Spleen (tissue), 13 donors: ENCODE measurements at places on chromosomes 3 and 15. TPM values are rescaled to one million over a fixed set of nuclear protein-coding genes. Genes with fewer than 3 reads are reported as not detected.
A peak's percentile ranks its signal among the peaks of the same experiment; 100 is the strongest.

ADAMTS17 gene
- polyA plus RNA-seq = 0.21 TPM

UACA gene
- 62.9 TPM for polyA plus RNA-seq

CYP1A1 gene
- polyA plus RNA-seq = 0.04 TPM

CCK gene
- not detected for polyA plus RNA-seq

STARD5 gene
- 10.4 TPM for polyA plus RNA-seq

PLSCR2 gene
- polyA plus RNA-seq = not detected

C3orf85 gene
- polyA plus RNA-seq = not detected

CCR9 gene
- 1.3 TPM for polyA plus RNA-seq

GOLGA6B gene
- not detected for polyA plus RNA-seq

FRMD4B gene
- 9.8 TPM for polyA plus RNA-seq

DNA sequence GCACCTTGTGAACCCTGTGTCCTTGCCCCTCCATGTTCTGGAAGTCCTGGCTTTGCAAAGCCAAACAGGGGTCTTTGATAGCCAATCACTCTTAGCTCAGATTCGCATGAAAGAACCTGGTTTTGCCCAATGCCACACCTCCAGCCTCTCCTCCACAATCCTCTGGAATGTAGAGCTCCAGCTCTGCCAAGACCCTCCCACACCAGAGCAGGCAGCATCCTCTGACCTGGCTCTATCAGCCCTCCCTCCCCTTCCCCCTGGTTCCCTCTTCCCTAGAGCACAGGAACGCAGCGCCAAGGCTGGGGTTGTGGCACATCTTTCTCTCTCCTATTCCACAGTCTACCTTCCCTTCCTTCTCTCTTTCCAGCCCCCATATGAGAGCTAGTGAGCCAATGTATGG is 133.3 kb downstream of the RPLP1 start:
- no peaks in the 10 kb centered on the region for H3K36me3 ChIP-seq
- no peak for DNase-seq
- no peak overlapping the region for H3K27ac ChIP-seq
- peaks cover 14% of the 10 kb centered on the region for H3K4me1 ChIP-seq
- H3K4me3 ChIP-seq = no peak overlapping the region

GRCh38 chr15:63928185-63928842 is 94.6 kb upstream of the HERC1 start:
- peaks cover 6% of the 10 kb centered on the region for H3K36me3 ChIP-seq
- H3K27ac ChIP-seq = peak overlapping the region; percentile 22
- peaks cover 5% of the 10 kb centered on the region for H3K4me1 ChIP-seq
- H3K4me3 ChIP-seq = no peak overlapping the region
- DNase-seq = no peak

- H3K4me3 ChIP-seq = no peak overlapping the region
- H3K4me1 ChIP-seq = peaks cover 28% of the 10 kb centered on the region
- H3K27ac ChIP-seq = peak overlapping the region; percentile 6
- DNase-seq = no peak
- H3K27me3 ChIP-seq = no peaks in the 10 kb centered on the region
- H3K36me3 ChIP-seq = no peaks in the 10 kb centered on the region
These were observed 87.7 kb upstream of the RASGRP1 start for GRCh38 chr15:38652183-38652794.

GRCh38 chr15:88982304-88982945 is 69.2 kb upstream of the MFGE8 start:
- no peak overlapping the region for H3K27ac ChIP-seq
- DNase-seq = no peak
- peaks cover 17% of the 10 kb centered on the region for H3K4me1 ChIP-seq
- no peaks in the 10 kb centered on the region for H3K36me3 ChIP-seq

- no peak overlapping the region for H3K4me3 ChIP-seq
- H3K27me3 ChIP-seq = no peaks in the 10 kb centered on the region
- DNase-seq = no peak
- no peaks in the 10 kb centered on the region for H3K36me3 ChIP-seq
These were observed 4.6 kb downstream of the TADA3 start for GRCh38 chr3:9787714-9788113.

DNA sequence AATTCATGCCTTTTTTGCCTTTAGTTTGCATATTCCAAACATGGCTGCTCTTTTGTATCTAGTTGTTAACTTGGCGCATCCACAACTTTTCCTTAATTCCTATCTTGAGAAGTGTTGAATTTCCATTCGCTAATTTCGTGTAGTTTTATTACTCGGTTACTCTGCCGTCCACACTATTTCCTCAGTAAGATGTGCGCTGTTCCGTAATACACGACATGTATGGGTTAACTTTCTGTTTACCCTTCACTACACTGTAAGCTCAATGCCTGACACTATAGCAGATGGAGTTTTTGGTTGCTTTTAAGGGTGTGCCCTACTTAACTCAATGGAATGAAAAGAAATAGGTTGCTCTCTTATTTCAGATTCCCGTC is 724 bp downstream of the RPSA start:
- peaks cover 37% of the 10 kb centered on the region for H3K36me3 ChIP-seq
- H3K4me1 ChIP-seq = peaks cover 47% of the 10 kb centered on the region
- DNase-seq = no peak

- H3K27me3 ChIP-seq = no peaks in the 10 kb centered on the region
- no peak overlapping the region for H3K27ac ChIP-seq
- peak; percentile 55 for DNase-seq
- peaks cover 57% of the 10 kb centered on the region for H3K4me1 ChIP-seq
- H3K4me3 ChIP-seq = no peak overlapping the region
These were observed 17.7 kb downstream of the TTC21A start for GRCh38 chr3:39124876-39125840.

- H3K27ac ChIP-seq = no peak overlapping the region
- H3K27me3 ChIP-seq = no peaks in the 10 kb centered on the region
- H3K36me3 ChIP-seq = no peaks in the 10 kb centered on the region
- no peak overlapping the region for H3K4me3 ChIP-seq
- H3K4me1 ChIP-seq = peaks cover 48% of the 10 kb centered on the region
These were observed 61.2 kb downstream of the PLD1 start for GRCh38 chr3:171749124-171749523.

DNA sequence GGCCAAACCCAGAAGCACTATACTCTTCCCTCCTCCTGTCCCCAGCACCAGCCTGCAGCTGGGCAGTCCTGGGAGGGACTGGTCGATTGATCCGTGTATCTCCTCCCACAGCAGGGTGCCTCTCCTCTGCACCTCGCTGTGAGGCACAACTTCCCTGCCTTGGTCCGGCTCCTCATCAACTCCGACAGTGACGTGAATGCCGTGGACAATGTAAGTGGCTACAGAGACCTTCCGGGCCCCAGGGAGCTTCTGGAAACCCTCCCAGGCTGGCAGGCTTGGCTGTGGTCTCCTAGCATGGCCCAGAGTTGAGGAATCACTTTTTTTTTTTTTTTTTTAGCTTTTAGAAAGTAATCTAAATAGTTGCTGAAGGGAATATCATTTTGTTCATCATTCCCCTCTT is 30.7 kb downstream of the ANKDD1A start:
- H3K4me1 ChIP-seq = no peaks in the 10 kb centered on the region
- no peaks in the 10 kb centered on the region for H3K27me3 ChIP-seq
- no peak overlapping the region for H3K4me3 ChIP-seq
- DNase-seq = no peak
- no peak overlapping the region for H3K27ac ChIP-seq
- peaks cover 10% of the 10 kb centered on the region for H3K36me3 ChIP-seq

- no peaks in the 10 kb centered on the region for H3K4me1 ChIP-seq
- no peaks in the 10 kb centered on the region for H3K27me3 ChIP-seq
- H3K36me3 ChIP-seq = no peaks in the 10 kb centered on the region
- DNase-seq = no peak
- no peak overlapping the region for H3K4me3 ChIP-seq
These were observed 641.8 kb downstream of the FHIT start for GRCh38 chr3:60609446-60609845.

- H3K4me1 ChIP-seq = no peaks in the 10 kb centered on the region
- H3K27me3 ChIP-seq = no peaks in the 10 kb centered on the region
- no peak for DNase-seq
- H3K36me3 ChIP-seq = no peaks in the 10 kb centered on the region
- no peak overlapping the region for H3K4me3 ChIP-seq
- H3K27ac ChIP-seq = no peak overlapping the region
These were observed 250.6 kb downstream of the MBNL1 start for GRCh38 chr3:152519376-152519775.

DNA sequence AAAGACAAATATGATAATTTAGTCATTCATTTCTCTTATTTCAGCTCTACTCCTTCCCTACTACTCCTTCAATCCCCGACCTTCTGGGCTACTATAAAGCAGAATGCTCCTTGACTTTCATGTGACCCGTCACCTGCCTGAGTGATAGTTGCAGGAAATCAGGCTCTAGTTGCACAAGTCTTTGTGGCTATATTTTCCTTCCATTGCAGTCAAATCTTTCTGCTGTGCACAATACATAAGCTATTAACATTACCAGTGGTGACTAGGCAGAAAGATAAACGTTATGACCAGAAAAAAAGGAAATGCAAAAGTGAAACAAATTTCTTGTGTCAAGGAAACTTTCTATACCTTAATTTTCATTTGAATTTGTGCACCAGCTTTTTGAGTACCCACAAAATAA is 2.3 kb downstream of the SUCNR1 start:
- peak overlapping the region; percentile 80 for H3K27ac ChIP-seq
- no peaks in the 10 kb centered on the region for H3K27me3 ChIP-seq
- no peaks in the 10 kb centered on the region for H3K36me3 ChIP-seq
- peaks cover 65% of the 10 kb centered on the region for H3K4me1 ChIP-seq
- no peak overlapping the region for H3K4me3 ChIP-seq
- no peak for DNase-seq

DNA sequence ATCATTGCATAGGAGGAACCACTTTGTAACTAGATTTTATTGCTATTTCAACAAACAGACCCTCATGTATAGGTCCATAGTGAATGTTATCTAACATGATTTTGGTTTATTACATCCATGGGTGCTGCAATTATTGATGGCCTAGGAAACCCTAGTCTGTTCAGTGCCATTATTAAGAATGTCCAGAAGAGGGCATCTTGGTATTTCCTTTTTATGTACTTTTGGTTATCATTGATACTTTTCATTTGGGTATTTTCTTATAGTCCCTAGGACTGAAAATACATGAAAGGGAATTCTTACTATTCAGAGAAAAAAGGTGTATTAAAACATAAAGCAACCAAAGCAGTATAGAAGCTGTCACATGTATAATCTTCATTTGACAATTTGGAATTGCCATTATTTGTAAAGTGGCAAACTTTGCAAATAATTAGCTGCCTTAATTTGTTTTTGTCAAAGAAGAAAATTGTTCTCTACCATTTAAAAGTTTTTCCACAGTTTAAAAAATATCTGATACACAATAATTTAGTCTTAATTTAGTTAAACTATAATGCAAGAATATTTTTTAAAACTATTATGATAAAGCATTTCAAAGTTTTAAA is 48.7 kb downstream of the CNOT10 start:
- no peaks in the 10 kb centered on the region for H3K27me3 ChIP-seq
- H3K4me3 ChIP-seq = no peak overlapping the region
- H3K27ac ChIP-seq = no peak overlapping the region
- DNase-seq = no peak
- H3K4me1 ChIP-seq = no peaks in the 10 kb centered on the region

- no peak overlapping the region for H3K27ac ChIP-seq
- H3K4me3 ChIP-seq = no peak overlapping the region
- DNase-seq = no peak
- no peaks in the 10 kb centered on the region for H3K27me3 ChIP-seq
These were observed 239.1 kb downstream of the CBLB start for GRCh38 chr3:105629718-105630117.

DNA sequence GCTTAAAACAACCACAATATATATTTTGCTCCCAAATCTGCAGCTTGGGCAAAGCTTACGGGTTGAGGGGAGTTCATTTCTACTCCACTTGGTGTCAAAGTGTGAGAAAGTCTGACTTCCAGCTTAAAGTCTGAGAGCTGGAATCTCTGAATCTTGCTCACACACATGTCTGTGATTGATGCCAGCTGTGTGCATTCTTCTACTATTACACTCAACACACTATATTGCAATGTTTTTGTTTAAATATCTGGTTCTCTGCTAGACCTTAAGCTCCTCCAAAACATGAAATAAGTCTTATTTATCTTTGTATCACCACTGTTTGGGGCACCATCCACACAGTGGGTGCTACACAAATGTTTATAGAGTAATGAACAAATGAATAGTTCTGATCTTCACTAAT is 36.7 kb upstream of the SECISBP2L start:
- no peaks in the 10 kb centered on the region for H3K27me3 ChIP-seq
- H3K36me3 ChIP-seq = no peaks in the 10 kb centered on the region
- no peak for DNase-seq
- H3K4me3 ChIP-seq = no peak overlapping the region
- H3K4me1 ChIP-seq = no peaks in the 10 kb centered on the region

- H3K27ac ChIP-seq = no peak overlapping the region
- H3K27me3 ChIP-seq = peaks cover 4% of the 10 kb centered on the region
- H3K36me3 ChIP-seq = no peaks in the 10 kb centered on the region
- no peak for DNase-seq
These were observed 8.4 kb downstream of the ARHGEF26 start for GRCh38 chr3:154129625-154130024.

DNA sequence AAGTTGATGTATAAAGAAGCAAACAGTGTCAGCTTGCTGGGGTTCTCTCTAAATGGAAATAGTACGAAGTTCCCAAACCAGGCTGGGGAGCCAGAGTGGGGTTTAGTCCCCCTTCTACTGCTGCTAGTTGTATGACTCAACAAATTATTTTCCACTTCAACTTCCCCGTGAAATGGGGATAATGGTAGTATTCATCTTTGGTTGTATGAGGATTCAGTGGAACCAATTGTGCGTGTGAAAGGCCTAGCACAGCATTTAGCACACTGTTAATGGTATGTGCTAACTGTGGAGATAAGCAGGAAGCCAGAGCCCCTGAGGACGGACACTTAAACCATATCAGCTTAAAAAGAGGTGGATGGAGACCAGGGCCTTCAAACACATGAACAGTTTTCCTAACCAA is 4.2 kb downstream of the SORD start:
- DNase-seq = no peak
- no peaks in the 10 kb centered on the region for H3K27me3 ChIP-seq
- peaks cover 11% of the 10 kb centered on the region for H3K4me1 ChIP-seq
- no peaks in the 10 kb centered on the region for H3K36me3 ChIP-seq
- H3K27ac ChIP-seq = no peak overlapping the region
- no peak overlapping the region for H3K4me3 ChIP-seq

- H3K4me3 ChIP-seq = no peak overlapping the region
- peak; percentile 41 for DNase-seq
- H3K27ac ChIP-seq = no peak overlapping the region
- peaks cover under 1% of the 10 kb centered on the region for H3K4me1 ChIP-seq
- no peaks in the 10 kb centered on the region for H3K27me3 ChIP-seq
- no peaks in the 10 kb centered on the region for H3K36me3 ChIP-seq
These were observed 28.0 kb upstream of the PIGZ start for GRCh38 chr3:196996454-196997265.

- H3K4me1 ChIP-seq = no peaks in the 10 kb centered on the region
- H3K36me3 ChIP-seq = no peaks in the 10 kb centered on the region
- no peak overlapping the region for H3K27ac ChIP-seq
- no peak for DNase-seq
- peaks cover 4% of the 10 kb centered on the region for H3K27me3 ChIP-seq
These were observed 12.9 kb downstream of the CRABP1 start for GRCh38 chr15:78353093-78353492.

GRCh38 chr3:189630767-189631372 is 319 bp upstream of the TP63 start:
- no peak overlapping the region for H3K27ac ChIP-seq
- H3K36me3 ChIP-seq = no peaks in the 10 kb centered on the region
- DNase-seq = no peak
- peak overlapping the region; percentile 27 for H3K4me3 ChIP-seq
- H3K27me3 ChIP-seq = no peaks in the 10 kb centered on the region
- H3K4me1 ChIP-seq = no peaks in the 10 kb centered on the region

- H3K4me1 ChIP-seq = peaks cover 33% of the 10 kb centered on the region
- H3K36me3 ChIP-seq = no peaks in the 10 kb centered on the region
- H3K4me3 ChIP-seq = no peak overlapping the region
- no peak overlapping the region for H3K27ac ChIP-seq
- peak; percentile 77 for DNase-seq
These were observed 1.1 kb upstream of the NBEAL2 start for GRCh38 chr3:46978381-46978780.
